ENCODE measurements at places on chromosomes 6 and 20. TPM values are rescaled to one million over a fixed set of nuclear protein-coding genes. Genes with fewer than 3 reads are reported as not detected.

Gene NCOA6
- total RNA-seq = 26.3 TPM

Gene BTBD9
- 61.3 TPM for total RNA-seq

- no peak overlapping the region for H3K27ac ChIP-seq
- H3K4me1 ChIP-seq = peaks cover 2% of the 10 kb centered on the region
- H3K27me3 ChIP-seq = no peaks in the 10 kb centered on the region
- DNase-seq = no peak
- peaks cover under 1% of the 10 kb centered on the region for H3K36me3 ChIP-seq
These were observed 4.5 kb upstream of the SMLR1 start for GRCh38 chr6:130822736-130823135.

Gene LRFN2
- total RNA-seq = 0.20 TPM

Gene C6orf141
- total RNA-seq = not detected

Gene RRAGD
- total RNA-seq = 8.9 TPM

Gene RHAG
- not detected for total RNA-seq

- no peak overlapping the region for H3K4me3 ChIP-seq
- H3K4me1 ChIP-seq = no peaks in the 10 kb centered on the region
- peaks cover 3% of the 10 kb centered on the region for H3K36me3 ChIP-seq
These were observed 1516.9 kb upstream of the DEFB115 start for GRCh38 chr20:29740601-29740950.

Gene SLC16A10
- 6.3 TPM for total RNA-seq

Gene WFDC13
- not detected for total RNA-seq

Gene ABHD12
- total RNA-seq = 22.7 TPM

- H3K4me3 ChIP-seq = no peak overlapping the region
- H3K36me3 ChIP-seq = no peaks in the 10 kb centered on the region
- H3K27me3 ChIP-seq = no peaks in the 10 kb centered on the region
- DNase-seq = no peak
These were observed 18.2 kb upstream of the HDGFL1 start for GRCh38 chr6:22550971-22551670.

Gene ZSWIM3
- 0.89 TPM for total RNA-seq

DNA sequence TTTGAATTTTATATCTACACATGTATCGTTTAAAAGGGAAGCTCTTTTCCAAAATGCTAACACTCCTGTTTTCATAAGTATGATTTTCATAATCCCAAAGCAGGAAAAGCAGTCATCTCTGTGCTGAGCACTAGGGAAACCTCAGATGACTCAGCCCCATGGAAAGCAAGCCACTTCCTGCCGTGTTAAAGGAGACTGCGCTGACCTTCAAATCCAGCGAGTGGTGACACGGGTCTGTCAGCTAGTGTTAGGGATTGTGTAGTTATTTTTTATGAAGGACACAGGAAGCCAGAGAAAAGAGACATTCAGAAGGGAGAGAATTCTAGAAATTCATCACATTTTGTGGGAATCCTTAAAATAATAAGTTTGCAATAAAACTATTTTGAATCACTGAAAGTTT, 57.0 kb upstream of the CD93 start:
- peaks cover 43% of the 10 kb centered on the region for H3K4me1 ChIP-seq
- peaks cover 4% of the 10 kb centered on the region for H3K36me3 ChIP-seq
- DNase-seq = no peak
- H3K27me3 ChIP-seq = peaks cover 8% of the 10 kb centered on the region

Gene LPA
- total RNA-seq = not detected

Gene CBLN4
- not detected for total RNA-seq

Gene MCHR2
- not detected for total RNA-seq

DNA sequence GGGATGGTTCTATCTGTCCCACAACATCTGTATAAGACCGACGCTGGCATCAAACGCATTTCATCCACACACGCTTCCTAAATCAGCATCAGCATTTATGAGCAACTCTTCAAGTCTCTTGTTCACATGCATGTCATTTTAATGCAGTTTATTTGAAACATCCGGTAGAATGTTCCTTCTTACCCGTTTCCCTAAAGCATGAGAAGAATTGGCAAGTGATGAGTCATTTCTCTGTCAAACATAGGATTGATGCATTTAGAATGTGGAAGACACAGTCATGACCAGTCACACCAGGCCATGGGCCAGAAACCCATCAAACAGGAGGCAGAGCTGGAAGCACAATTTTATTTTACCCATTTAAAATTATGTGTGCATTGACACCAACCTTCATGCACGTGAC, 122.8 kb downstream of the UST start:
- H3K27me3 ChIP-seq = no peaks in the 10 kb centered on the region
- H3K27ac ChIP-seq = no peak overlapping the region
- no peak overlapping the region for H3K4me3 ChIP-seq
- H3K36me3 ChIP-seq = peaks cover 2% of the 10 kb centered on the region

DNA sequence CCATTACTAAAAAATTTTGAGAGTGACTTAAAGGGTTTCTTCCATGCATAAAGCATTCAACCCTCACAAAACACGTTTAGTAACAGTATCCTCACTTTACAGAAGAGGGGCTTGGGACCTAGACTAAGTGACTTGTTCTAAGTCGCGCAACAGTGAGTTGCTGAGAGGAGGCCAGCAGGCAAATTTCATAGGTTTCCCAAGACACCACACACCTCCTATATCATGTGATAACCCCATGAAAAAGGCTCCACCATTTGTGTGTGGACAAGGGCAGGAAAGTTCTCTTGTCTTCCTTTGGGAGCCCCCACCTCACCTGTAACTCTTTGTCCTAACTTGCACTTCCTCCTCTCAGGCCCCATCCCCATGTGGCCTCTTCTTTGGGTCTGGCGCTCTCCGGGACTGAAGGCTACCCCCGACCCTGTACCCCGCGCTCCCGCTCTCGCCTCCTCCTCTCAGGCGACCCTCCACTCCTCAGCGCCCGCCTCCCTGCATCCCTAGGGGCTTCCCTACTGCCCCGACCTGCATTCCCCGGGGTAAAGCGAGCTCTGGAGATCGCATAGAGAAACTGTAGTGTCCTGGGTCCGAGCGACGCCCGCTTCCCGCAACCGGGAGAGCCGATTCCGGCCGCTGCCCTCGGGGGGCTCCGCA, 392 bp downstream of the PSMB8 start:
- H3K4me1 ChIP-seq = peaks cover 68% of the 10 kb centered on the region
- H3K27ac ChIP-seq = peak overlapping the region; percentile 100
- H3K36me3 ChIP-seq = peaks cover 37% of the 10 kb centered on the region
- no peak for DNase-seq

GRCh38 chr6:30450909-30451841, 38.1 kb upstream of the HLA-E start:
- DNase-seq = peak; percentile 23
- H3K4me1 ChIP-seq = peaks cover 41% of the 10 kb centered on the region
- peak overlapping the region; percentile 39 for H3K27ac ChIP-seq
- no peaks in the 10 kb centered on the region for H3K36me3 ChIP-seq
- H3K4me3 ChIP-seq = peak overlapping the region; percentile 77

DNA sequence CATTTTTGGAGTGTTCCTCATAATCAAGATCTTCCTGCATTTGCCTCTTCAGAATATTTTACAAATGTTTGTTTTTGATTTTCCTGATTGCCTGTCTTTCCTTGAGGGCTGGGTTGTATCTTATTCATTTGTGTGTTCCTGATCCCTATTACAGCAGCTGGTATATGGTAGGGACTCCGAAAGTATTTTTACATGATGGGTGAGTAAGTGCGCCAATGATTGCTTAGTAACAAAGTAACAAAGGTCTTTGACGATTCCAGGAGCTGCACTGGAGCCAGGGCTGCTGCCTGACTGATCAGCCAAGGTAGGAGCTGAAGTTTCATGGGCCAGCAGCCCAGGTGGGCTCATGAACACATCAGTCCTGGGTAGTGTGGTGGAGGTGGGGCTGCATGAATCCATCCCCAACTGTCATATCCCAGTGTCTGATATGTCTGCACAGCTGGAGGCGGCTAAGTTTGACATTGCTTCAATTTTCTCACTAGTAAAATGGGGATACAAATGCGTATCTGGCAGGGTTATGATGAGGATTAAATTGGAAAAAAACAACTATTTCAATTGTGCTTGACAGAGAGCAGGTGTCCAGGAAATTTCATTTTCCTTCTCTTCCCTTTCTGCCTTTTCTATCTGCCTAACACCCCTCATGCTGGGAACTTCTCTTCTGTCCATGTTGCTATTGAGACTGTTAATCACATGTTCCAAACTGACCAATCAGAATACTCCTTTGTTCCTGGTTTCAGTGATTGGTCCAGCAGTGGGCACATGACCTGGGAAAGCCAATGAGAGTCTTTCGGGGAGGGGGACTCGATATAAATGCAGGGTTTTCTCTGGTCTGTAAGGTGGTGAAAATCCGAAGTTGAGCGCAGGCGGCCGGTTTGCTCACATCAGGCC, 90.7 kb downstream of the CDH26 start:
- no peak for DNase-seq
- H3K36me3 ChIP-seq = no peaks in the 10 kb centered on the region
- H3K27ac ChIP-seq = no peak overlapping the region

DNA sequence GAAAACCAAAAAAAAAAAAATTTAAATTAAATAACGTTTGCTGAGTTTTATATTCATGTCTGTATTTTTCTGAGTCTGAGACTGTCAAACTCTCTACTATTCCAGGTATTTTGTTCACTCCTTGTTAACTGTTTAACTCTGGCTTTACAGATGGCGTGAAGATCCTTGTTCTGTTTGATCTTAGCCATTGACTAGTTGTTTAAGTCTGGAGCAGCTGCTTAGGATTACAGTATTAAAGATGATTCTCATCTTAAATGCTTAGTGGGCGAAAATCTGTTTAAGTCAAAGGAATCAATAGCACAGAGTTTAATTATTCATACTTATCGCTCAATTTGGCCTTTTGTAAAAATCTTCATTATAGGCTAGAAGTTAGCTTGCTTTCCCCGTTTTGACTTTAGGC, 2.4 kb downstream of the PHACTR2 start:
- peaks cover 21% of the 10 kb centered on the region for H3K4me1 ChIP-seq
- H3K27me3 ChIP-seq = no peaks in the 10 kb centered on the region
- no peak for DNase-seq
- no peak overlapping the region for H3K27ac ChIP-seq

- no peak overlapping the region for H3K4me3 ChIP-seq
- H3K4me1 ChIP-seq = peaks cover 10% of the 10 kb centered on the region
- H3K36me3 ChIP-seq = peaks cover 9% of the 10 kb centered on the region
- DNase-seq = no peak
These were observed 92.8 kb downstream of the GRM4 start for GRCh38 chr6:34052918-34053608.

Gene SNX21
- 1.9 TPM for total RNA-seq

DNA sequence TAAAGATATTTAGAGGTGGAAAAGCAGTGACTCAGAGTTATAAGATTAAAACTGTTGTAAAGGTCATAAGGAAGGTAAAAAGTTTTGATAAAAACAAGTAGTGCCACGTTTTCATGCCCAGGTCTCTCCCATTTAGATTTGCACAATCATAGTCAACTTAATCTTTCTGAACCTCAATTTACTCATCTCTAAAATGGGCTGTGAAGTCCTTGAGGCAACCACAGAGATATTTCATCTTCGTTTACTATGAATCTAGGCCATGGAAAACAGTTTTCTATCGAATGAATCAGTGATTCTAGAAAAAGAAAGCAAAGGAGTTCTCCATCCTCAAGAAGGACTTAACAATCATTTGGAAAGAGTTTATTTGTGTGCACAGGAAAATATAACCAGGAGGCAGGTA, 190.2 kb downstream of the EDN1 start:
- no peak overlapping the region for H3K27ac ChIP-seq
- H3K36me3 ChIP-seq = peaks cover 2% of the 10 kb centered on the region
- peaks cover 3% of the 10 kb centered on the region for H3K4me1 ChIP-seq
- DNase-seq = no peak

Gene C20orf96
- total RNA-seq = 2.7 TPM

DNA sequence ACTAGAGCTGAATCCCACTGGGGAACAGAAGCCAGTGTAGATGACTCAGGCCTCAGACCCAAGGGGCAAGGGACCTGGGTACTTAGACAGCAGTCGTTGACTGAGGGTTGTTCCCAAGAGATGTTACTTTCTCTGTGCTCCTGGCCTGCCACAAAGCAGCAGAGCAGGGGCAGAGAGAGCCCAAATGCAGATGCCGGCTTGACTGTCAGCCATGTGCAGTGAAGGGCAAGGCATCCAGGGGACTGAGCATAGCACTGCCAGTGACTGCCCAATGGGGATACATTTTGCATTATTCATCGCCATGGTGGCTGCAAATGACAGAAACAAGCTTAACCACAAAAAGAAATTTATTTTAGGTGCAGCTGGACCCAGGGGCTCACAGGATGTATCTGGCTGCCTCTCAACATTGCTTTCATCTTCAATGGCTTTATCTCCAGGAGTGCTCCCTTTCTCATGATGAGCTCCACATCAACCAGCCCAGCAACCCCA, 7.6 kb upstream of the TP53RK start:
- no peak for DNase-seq
- H3K27ac ChIP-seq = no peak overlapping the region
- H3K27me3 ChIP-seq = peaks cover 37% of the 10 kb centered on the region
- no peak overlapping the region for H3K4me3 ChIP-seq
- H3K36me3 ChIP-seq = no peaks in the 10 kb centered on the region

DNA sequence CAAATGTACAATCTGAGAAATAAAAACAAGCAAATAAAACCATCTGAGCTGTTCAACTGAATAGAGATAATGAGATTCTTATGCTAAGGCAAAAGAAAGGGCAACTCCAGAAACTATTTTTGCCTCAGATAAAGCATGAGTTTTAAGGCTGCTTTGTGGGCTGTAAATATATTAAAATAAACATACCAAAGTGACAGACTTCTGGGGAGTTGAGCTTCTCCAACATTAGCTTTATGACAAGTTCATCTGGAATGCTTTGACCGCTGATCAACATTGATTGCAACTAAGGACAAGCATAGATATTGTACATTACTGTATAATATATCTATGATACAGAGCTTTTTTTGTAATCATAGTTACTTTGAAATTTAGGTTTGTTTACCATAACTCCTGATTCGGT, 19.3 kb downstream of the AK9 start:
- H3K36me3 ChIP-seq = peaks cover 2% of the 10 kb centered on the region
- H3K4me1 ChIP-seq = no peaks in the 10 kb centered on the region
- DNase-seq = no peak
- H3K27me3 ChIP-seq = no peaks in the 10 kb centered on the region
- no peak overlapping the region for H3K27ac ChIP-seq
